NCI-H1694 (cell line): ENCODE measurements at places on chromosomes 12 and 14.
A peak's percentile ranks its signal among the peaks of the same experiment; 100 is the strongest.

DNA sequence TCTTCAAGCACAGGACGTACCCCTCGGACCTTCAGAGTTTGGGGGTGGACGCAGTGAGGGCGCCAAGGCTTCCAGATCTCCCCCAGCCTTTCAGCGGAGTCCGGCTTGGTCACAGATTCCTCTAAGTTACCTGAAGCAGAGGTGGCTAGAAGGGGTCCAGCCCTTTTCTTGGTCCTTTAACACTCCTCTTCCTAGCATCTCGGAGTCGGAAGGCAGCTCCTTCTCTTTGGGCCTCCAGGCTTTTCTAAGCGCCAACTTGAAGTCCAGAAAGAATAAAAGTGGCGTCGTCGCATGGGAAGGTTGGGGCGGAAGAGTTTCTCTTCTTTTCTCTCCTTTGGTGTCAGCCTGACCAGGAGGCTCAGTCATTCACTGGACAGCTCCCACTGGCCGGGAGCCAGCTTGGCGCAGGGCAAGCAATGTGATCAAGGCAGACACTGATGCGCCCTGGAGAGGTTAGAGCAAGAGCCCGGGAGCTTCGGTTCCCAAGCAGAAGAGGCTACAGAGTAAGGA, 9.6 kb downstream of the OR6S1 start:
- DNase-seq = no peak

- no peak for DNase-seq
Measured at GRCh38 chr12:123067654-123068053, 83.2 kb downstream of the PITPNM2 start.

- no peak for DNase-seq
Measured at GRCh38 chr12:29505122-29505521, 7.6 kb upstream of the OVCH1 start.

DNA sequence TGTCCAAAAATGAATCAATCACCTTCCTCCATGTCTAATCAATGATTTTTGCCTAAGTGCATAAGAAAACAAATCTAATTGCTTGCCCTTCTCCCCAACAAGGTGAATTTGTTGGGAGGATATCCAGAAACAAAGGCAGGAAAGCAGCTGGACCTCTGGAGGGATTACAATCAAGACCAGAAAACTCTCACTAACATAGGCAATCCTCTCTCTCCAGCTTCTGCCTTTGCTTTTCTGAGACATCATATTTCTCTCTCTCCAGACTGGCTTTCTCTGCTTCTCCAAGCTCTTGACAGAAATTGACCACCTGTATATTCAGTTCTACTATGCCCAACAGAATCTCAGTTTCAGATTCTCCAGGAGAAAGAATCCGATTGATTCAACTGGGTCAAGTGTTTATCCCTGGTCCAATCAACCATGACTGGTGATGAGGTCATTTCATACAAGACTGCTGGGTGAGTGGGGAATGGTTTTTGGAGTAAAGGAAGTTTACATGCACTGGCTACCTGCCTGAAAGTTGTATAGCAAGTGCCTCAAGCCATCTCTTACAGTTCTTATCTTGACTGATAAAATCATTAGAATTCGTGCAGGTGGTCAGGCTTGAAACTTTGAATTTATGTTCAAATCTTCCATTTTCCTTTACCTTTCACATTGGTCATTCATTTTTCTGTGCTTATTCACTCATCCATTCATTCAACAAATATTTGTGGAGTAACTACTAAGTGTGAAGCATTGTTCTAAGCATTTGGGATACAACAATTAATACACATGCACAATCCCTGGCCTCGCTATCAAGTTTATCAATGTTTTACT, 22.2 kb upstream of the CFAP54 start:
- DNase-seq = no peak

GRCh38 chr14:103512701-103513611, 9.7 kb downstream of the CKB start:
- DNase-seq = peak; percentile 100

DNA sequence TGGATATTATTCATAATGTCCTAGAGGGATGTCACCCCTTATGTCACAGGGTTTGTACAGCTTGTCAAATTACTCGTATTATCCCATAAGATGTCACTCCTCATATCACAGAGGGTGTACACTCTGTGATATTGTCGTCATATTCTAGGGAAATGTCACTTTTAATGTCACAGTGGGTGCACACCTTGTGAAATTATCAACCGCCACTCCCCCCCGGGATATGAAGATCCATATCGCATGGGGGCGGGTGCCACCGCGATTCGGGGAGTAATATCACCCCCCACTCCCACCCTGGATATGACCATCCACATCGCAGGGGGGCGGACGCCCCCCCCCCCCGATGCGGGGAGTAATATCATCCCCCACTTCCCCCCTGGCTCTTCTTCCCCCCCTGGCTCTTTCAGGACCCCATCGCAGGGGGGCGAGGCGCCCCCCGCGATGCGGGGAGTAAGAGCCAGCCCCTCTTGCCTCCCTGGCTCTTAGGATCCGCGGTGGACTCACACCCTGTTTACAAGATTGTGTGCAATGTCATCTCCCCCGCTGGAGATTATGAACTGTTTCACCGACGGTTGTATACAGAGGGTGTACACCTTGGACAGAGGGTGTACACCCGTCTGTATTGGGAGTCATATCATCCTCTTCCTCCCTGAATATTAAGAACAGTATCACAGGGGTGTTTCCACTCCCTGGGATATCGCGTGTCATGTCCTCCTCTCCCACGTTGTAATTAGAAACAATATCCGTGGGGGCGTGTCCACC, 92.8 kb downstream of the FRMD6 start:
- no peak for DNase-seq

DNA sequence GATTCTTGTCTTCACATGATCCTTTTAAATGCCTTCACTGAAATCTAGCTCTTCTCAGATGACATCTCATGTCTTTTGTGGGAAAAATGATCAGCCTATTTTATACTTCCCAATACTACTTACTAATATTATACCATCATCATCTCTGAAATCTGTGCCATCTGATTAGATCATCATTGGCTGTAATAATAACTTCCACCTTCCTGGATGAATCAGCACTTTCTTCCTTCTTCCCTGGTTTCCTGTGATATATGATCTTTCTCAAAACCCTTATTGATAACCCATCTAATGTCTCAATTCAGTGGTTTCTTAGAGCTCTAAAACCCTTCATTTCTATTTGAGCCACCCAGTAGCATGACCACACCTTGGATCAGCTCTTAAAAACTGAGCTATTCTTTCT, 30.9 kb downstream of the GPR137C start:
- no peak for DNase-seq

DNA sequence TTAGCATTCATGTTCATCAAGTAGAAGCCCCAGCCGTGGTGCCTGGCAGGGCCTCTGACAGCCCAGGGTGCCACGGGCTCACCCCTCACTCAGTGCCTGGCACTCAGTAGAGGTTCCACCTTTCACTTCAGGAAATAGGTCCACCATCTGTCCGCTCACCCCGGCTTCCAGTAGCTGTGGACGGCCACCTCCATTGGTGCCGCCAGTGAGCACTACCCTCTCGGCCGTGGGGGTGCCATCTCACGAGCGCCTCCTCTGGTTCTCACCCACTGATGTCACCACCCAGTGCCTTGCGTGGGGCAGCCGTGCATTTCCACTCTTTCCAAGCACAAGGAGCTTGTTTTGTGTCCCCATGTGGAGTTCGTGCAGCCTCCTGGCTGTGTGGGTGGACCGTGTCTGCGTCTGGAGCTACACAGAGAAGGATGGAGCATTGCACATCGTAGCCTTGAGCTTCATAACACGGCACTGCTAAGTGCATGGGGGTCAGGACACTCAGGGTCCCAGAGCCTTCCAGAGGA, 41.0 kb upstream of the MMP17 start:
- no peak for DNase-seq

- DNase-seq = no peak
Measured at GRCh38 chr12:6437586-6437985, 7.2 kb upstream of the CD27 start.

- no peak for DNase-seq
Measured at GRCh38 chr14:96826818-96827217, 29.6 kb downstream of the VRK1 start.

DNA sequence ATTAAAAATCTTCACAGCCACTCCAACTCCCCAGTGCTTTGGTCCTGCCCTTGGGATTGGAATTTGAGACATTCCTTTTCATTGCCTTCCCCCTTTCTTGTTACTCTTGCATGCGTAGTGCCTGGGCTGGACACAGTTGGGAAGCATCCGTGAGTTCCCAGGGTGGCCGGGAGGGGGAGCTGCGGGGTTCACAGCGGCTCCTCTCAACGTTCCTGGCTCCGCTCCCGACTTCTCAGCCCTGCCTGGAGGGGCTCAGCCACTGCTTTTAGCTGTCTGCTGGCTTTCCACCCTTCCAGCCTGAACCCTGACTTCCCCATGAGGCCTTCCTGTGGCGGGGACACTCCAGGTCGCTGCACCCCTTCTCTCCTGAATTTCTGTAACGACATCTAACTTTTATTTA, 3.2 kb downstream of the TEX52 start:
- DNase-seq = peak; percentile 88

DNA sequence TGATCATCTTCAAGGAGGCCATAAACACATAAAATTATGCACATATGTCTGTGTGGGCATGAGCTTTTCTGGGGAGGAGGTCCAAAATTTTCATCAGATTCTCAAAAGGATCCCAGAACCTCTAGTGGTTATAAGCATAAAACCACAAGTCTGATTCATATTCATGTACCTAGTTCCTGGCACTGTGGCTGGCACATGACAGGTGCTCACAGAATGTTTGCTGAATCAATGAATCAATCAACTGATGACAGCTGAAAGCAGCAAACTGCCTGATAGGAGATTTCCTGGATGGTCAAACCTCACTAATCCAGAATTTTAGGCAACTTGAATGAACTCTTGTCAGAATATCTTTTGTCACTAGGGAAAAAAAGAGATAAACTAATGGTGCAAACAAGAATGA, 13.5 kb upstream of the CMKLR1 start:
- no peak for DNase-seq

- no peak for DNase-seq
Measured at GRCh38 chr12:113230315-113231234, 9.3 kb downstream of the TPCN1 start.

GRCh38 chr12:3417937-3418462, 73.0 kb upstream of the PRMT8 start:
- DNase-seq = no peak

DNA sequence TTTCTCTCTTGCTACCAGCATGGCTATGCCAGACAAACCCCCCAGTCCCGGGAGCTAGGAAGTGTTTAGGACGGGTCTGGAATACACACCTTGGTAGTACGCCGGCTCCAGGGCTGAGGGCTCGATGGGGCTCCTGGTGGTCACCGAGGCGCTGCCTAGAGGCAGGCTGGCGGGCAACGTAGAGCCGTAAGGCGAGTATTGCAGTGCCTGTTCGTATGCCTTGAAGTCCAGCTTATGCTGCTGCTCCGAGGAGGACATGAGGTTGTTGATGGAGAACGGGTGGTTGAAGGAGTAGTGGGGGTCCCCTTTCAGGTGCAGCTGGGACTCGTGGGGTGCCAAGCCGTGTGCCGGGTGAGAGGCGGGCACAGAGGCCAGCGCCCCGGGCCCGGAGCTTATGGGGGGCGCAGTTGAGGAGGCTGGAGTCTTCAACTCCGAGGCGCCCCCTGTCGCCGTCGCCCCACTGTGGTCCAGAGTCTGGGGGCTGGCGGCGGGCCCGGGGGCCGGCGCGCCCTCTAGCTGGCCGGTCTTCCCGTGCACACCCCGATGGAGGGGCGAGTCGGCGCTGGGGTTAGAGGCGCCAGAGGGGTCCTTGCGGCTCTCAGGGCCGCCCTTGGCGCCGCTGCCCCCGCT, 3.6 kb downstream of the FOXA1 start:
- no peak for DNase-seq

GRCh38 chr12:122350141-122350848, 72.2 kb downstream of the CLIP1 start:
- peak; percentile 17 for DNase-seq

DNA sequence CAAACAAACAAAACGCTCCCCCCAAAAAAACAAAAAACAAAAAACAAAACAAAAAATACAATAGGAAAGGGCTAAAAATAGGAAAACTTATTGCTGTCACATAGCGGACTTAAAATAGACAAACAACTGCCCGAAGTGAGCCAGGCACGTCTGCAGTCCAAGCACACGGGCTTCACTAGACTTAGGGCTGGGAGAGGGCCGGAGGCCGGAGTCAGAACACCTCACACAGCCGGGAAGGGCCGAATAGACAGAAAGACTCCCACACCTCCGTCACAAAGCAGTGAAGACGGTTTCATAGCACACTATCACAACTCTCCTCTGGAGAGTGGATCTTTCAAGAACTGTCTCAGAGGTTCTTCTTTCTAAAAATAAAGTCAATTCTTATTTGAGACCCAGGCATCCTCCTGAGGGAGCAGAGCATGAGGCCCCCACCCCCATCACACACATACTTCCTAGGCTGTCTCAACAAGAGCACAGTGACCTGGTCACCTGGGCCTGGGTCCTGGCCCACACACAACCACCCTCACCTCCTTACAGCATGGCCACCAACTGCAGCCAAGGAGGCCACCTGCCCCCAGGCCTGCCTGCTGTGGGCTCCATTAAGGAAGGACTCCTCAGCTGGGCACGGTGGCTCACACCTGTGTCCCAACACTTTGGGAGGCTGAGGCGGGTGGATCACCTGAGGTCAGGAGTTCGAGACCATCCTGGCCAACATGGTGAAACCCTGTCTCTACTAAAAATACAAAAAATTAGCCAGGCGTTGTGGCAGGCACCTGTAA, 6.7 kb downstream of the BAG5 start:
- DNase-seq = no peak

- DNase-seq = no peak
Measured at GRCh38 chr12:45658020-45658419, 71.5 kb upstream of the ARID2 start.

DNA sequence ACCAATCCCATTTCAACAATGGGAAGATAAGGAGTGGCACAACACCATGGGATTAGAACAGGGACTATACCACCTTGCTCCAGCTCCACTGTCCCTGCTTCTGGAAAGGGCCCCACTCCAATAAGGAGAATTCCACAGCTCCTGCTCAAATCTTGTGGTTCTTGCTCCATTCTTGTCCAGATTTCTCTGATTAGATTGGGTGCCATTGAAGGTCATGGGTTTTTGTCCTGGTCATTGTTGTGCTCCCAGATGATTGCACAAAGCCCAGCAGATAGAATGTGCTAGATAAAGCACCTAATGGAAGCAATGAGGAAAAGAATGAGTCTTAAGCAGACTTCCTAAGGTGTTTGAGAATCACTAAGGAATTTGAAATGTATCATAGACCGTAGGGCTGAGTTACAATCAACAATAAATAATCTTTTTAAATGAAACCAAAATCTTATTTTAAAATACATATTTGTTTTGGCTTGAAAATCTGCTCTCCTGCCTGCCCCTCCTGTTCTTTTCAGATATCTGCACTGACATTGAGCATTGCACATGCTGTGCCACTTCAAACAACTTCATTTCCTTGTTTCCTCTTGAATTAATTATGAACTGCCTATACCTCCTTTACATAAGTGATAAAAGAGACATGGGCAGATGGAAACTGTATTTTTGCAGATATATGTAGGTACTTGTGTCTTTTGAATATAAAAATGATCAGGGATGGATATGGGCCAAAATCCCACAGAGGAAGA, 115.9 kb downstream of the FGD4 start:
- no peak for DNase-seq

GRCh38 chr14:83975841-83976770, 1553.8 kb upstream of the FLRT2 start:
- DNase-seq = no peak

GRCh38 chr14:91899213-91899612, 31.9 kb upstream of the TC2N start:
- no peak for DNase-seq

- DNase-seq = no peak
Measured at GRCh38 chr14:24304019-24304387, 3.8 kb downstream of the CIDEB start.
